Stimulated activated CD4-positive, alpha-beta T cell treated with anti-CD3 and anti-CD28 coated beads, Interleukin-4, amount 100 ng/mL, for 4 hours (primary cell): ENCODE measurements at places on chromosomes 3 and 15.
A peak's percentile ranks its signal among the peaks of the same experiment; 100 is the strongest.

- DNase-seq, result no peak
Observed at GRCh38 chr3:98563661-98564281, 29.6 kb downstream of the CPOX start.

GRCh38 chr3:186487819-186488218 lies 56.4 kb downstream of the CRYGS start:
- DNase-seq, result no peak

- no peak for DNase-seq
Observed at GRCh38 chr15:101439285-101439919, 50.1 kb downstream of the PCSK6 start.

- no peak for DNase-seq
Observed at GRCh38 chr15:75677465-75678323, 30.0 kb downstream of the SNX33 start.

DNA sequence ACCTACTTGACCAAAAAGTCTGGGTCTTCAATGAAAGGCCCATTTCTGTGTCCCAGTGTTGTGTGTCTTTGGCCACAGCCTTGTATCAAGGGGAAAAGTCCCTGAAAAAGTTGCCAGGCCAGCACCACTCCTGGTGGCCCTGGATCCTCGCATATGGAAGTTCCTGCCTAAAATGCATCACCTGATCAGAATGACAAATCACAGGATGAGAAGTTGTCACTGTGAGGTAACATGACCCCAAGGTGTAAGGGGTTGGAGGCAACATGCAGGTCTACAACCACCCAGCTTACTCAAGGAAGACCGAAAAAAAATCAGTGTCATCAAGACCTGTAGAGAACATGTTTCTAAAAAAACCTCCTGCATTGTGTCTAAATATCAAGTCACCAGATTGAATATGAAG lies 25.6 kb downstream of the PARP15 start:
- DNase-seq, result no peak

DNA sequence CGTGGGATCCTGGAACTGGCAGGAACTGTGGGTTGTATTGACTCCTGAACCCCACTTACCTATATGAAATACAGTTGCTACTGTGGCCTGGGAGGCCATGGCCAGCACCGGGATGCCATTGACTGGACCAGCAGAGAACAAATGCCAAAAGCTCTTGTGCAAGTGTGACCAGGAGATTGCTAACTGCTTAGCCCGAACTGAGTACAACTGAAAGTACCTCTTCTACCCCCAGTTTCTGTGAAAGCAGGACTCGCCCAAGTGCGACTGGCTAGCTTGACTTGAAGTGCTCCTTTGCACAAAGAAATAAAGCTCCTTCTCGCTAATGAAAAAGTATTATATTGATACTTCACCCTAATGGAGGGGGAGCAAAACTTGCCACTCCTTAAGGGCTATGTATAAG lies 101.3 kb upstream of the ATP11B start:
- no peak for DNase-seq

GRCh38 chr3:143261848-143262247 lies 142.3 kb downstream of the CHST2 start:
- no peak for DNase-seq

DNA sequence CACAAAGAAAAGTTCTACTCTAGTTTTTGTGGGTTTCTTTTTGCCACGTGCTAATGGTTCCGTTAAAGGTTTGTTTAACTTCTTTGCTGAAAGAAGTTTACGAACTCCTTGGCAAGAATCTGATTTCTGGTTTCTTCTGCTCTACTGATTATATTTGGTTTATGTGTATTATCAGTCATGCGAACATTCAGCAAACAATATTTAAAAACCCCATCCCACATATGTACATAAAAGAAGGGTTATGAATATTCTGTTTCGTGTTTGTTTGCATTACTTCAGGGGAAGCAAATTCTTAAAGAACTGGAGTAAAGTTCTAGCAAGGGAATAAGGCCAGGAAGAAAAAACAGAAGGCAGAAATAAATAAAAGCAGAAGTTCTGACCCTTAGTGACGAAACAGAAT lies 9.8 kb downstream of the LARS2 start:
- DNase-seq, result no peak

DNA sequence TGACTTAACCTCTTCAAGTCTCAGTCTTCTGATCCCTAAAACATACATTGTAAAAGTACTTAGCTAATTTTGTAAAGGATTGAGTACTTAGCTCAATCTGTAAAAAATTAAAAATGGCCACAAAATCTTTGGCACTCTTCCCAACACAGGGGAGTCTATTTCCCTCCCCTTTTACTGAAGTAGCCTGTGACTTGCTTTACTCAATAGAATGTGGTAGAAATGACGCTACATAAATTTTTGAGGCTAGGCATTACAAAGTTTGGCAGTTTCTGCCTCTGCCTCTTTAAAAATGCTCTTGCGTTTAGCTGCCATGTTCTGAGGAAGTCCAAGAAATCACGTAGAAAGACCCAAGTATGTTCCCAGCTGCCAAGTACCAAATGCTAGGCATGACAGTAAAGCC lies 80.2 kb downstream of the CBLB start:
- DNase-seq, result no peak

DNA sequence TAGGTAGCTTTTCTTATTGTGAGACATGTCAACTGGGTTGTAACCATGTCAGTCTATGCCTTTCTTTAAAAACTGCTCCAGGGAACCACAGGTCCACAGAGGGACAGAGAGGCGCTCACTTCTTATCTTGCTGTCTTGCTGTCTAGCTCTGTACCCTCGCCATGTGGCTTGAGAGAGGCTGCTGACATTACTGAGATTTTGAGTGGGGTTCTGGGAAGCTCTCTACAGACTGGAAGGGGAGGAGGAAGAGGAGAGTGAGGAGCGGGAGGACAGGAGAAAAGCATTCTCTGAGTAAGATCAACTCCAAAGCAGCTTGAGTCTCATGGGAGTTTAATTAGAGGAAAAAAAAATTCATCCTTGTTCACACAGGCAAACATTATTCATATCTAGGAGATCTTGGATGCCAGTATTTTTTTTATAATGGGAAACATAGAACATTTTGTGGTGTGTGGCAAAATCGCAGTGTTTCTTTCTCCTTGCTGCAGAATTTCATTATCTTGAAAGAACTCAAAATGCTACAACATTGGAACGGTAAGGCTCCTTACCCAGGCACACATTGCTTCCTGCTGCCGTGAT lies 1037.0 kb upstream of the NR2F2 start:
- no peak for DNase-seq

DNA sequence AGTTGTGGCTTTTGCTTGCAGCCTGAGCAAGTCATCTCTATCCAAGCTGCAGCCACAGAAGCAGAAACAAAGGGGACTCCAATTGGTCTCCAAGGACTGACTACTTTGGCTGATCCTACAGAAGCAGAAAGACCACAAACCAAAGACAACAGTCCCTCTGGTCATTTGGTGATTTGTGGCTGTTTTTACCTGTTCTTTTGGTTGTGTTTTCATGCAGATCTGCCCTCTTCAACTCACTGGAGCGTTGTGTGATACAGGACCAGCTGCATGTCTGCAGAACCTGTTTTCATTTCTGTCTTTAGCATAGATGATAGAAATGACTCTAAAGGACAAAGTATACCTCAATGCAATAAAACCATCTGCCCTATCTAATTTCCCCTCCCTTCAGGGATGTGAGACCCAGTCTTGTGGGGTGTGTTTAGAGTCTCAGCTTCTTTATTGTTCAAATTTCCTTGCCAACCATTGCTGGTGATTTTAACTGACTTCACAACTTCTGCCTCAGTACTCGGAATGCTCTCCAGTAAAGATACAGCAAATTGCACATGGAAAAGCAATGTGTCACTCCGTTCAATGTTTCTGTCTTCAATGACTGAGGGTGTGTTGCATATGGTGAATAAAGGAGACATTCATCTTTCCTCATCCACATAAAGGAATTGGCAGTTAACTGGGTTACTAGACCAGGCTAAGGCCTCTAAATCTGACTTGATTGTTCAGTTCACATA lies 48.9 kb upstream of the SLC7A14 start:
- DNase-seq, result no peak

GRCh38 chr3:121601212-121601812 lies 8.1 kb downstream of the FBXO40 start:
- no peak for DNase-seq

- no peak for DNase-seq
Observed at GRCh38 chr3:40557575-40558161, 32.9 kb downstream of the ZNF621 start.

- no peak for DNase-seq
Observed at GRCh38 chr15:74482661-74483060, 21.7 kb upstream of the UBL7 start.

DNA sequence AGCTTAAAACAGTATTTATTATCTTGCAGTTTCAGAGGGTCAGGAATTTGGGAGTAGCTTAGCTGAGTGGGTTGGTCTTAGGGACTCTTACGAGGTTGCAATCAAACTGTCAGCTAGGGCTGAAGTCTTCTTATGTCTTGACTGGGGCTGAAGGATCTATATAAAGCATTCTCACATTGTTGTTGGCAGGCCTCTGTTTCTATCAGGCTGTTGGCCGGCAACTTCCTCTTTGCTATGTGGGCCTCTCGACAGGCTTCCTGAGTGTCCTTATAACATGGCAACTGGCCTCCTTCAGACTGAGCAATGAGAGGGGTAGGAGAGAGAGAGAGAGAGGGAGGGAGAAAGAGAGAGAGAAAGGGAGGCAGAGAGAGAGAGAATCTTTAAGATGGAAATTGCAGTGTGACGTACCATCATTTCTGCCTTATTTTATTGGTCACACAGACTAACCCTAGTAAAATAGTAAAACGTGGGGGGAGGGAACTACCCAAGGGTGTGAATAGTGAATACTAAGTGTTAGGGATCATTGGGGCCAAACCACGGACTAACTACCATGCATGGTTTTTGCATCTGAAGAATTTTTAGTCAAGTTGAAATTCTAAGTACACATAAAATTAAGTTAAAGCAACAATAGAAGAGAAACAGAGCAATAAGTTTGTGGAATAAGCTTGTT lies 16.1 kb downstream of the FGF7 start:
- no peak for DNase-seq

- no peak for DNase-seq
Observed at GRCh38 chr3:183880121-183880520, 4.6 kb downstream of the PARL start.

GRCh38 chr3:141021261-141021660 lies 29.9 kb upstream of the SPSB4 start:
- no peak for DNase-seq

- no peak for DNase-seq
Observed at GRCh38 chr3:147651107-147651778, 242.1 kb downstream of the ZIC1 start.

- DNase-seq, result no peak
Observed at GRCh38 chr15:91100814-91101607, 954 bp downstream of the SV2B start.

GRCh38 chr15:85581495-85581894 lies 201.1 kb downstream of the AKAP13 start:
- no peak for DNase-seq

- DNase-seq, result no peak
Observed at GRCh38 chr3:185216607-185216958, 37.3 kb downstream of the EHHADH start.

DNA sequence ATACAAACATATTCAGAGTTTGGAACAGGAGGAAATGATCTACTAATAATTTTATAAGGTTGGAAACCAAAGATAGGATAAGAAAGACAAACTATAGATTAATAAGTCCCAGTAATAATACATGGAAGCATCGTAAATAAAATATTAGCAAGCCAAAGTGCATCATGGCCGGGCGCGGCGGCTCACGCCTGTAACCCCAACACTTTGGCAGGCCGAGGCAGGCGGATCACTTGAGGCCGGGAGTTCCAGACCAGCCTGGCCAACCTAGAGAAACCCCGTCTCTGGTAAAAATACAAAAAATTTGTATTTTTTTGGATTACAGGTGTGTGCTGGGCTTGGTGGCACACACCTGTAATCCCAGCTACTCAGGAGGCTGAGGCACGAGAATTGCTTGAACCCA lies 14.9 kb downstream of the MUC4 start:
- no peak for DNase-seq

GRCh38 chr3:189304465-189305351 lies 132.9 kb downstream of the TPRG1 start:
- DNase-seq, result peak; percentile 3

DNA sequence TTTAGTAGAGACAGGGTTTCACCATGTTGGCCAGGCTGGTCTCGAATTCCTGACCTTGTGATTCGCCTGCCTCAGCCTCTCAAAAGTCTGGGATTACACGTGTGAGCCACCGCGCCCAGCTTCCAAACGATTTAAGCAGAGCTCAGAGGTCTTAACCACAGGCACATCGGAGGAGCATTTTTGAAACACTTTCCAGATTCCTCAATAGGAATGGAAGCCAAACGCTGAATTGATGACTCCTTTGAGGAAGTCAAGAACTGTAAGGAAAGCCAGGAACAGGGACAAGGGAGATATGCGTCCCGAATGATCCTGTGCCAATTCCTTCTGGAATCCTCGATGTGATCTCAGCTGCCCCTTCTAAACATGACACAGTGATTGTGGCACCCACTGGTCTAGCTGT lies 40.0 kb downstream of the TRH start:
- DNase-seq, result no peak

- no peak for DNase-seq
Observed at GRCh38 chr15:62324382-62324781, 159.3 kb upstream of the C2CD4B start.

GRCh38 chr3:143203848-143204247 lies 84.3 kb downstream of the CHST2 start:
- no peak for DNase-seq

GRCh38 chr3:99901200-99901926 lies 83.7 kb downstream of the CMSS1 start:
- no peak for DNase-seq

- no peak for DNase-seq
Observed at GRCh38 chr3:67804089-67804488, 149.7 kb upstream of the SUCLG2 start.

- DNase-seq, result no peak
Observed at GRCh38 chr3:66991459-66991858, 6.6 kb upstream of the KBTBD8 start.

GRCh38 chr15:100790786-100791265 lies 88.8 kb upstream of the ALDH1A3 start:
- DNase-seq, result no peak

- DNase-seq, result no peak
Observed at GRCh38 chr3:179449636-179450035, 1.6 kb downstream of the GNB4 start.

DNA sequence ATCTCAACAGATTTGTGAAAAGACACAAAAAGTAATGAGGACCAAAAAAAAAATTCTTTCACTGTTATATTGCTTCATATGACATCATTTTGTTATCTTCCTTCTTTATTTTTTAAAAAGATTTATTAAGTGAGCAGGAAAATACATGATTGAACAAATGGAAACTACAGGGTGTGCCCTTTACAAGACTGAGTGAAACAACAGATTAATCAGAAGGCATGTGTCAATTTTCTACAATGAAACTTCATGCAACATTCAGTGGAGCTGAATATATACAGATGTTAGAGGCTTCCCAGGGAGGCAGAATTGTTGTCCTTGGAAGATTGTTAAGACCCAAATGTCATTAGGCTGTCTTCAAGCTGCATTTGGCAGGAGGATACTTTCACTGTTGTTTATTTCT lies 28.4 kb upstream of the SLC2A2 start:
- no peak for DNase-seq

GRCh38 chr3:69496856-69497255 lies 111.0 kb upstream of the FRMD4B start:
- no peak for DNase-seq

- no peak for DNase-seq
Observed at GRCh38 chr3:32831062-32831461, 13.3 kb downstream of the TRIM71 start.
